ENCODE measurements at places on chromosomes 3 and 15.
A peak's percentile ranks its signal among the peaks of the same experiment; 100 is the strongest.

DNA sequence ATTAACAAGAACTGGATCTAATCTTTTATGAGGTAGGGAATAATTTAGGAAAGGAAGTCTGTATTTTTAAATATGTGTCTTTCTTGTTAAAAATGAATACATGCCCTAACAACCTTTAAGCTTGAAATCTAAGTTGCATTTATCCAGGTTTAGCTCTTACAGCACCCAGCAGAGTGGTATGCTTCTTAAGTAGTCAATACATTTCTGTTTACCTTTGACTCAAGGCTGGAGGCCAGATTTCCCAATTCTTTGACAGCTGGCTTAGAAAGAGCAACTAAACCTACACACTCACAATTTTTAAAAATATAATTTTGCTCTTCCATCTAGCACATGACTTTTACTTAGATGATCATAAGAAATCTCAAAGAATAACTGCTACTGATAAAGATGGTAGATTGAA, 148.9 kb downstream of the DPH6 start:
- H3K36me3 ChIP-seq = peaks cover 50% of the 10 kb centered on the region
- H3K27me3 ChIP-seq = no peaks in the 10 kb centered on the region
- H3K27ac ChIP-seq = no peak overlapping the region
- no peaks in the 10 kb centered on the region for H3K4me1 ChIP-seq
- ATAC-seq = no peak
- no peak overlapping the region for H3K4me3 ChIP-seq

DNA sequence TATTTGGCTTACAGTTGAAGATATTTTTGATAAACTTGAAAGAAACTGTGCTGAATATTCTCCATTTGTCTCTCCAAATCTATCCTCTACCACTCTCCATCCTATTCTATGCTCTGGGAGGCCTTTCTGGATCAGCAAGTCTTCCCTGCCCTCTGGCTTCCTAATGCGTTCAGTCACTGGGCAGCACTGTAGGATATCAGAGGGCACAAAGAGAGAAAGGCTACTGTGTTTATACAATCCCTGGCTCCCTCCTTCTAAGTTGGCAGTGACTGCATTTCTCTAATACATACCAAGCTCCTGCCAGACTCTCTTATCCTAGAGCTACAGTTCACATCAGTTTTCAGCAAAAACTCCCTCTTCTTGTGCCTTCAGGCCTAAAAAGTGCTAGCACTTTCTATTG, 102.1 kb upstream of the FHIT start:
- peaks cover 12% of the 10 kb centered on the region for H3K27me3 ChIP-seq
- peaks cover 11% of the 10 kb centered on the region for H3K4me1 ChIP-seq
- no peak for ATAC-seq

DNA sequence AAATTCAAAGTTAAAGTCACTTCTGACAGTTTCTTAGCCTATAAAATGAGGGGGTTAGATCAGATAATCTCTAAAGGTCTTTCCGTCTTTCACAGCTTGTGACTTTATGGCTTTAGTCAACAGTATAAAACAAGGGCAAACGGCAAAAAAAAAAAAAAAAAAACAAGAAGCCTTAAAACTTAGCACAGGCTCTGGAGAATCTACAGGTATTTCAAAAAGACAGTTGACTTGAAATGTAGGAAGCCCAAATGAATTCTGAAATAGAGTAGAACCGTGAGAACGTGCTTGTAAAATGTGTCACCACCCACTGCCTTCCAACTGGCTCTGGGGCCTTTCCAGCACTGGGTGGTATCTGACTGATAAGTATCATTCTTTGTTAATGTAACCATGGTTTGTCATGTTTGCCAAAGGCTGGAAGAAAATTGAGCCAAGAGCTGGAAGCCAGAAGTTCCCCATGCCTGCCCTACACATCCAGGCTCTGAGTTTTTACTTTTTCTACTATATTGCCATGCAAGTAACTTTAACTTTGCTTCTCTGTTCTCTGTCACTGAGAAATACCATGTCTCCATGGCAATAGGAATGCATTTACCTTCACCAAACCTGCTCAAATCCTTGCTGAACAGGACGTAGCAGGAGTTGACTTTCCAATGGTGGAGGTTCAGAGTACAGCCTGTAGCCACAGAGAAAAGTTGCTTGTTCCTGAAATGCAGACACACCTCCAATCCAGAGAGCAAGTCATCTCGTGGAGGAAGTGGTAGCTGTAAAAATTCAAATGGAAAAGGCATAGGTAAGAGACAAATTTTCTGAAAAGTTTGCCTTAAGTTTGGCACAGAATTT, 35.8 kb upstream of the THSD4 start:
- no peaks in the 10 kb centered on the region for H3K4me1 ChIP-seq
- peaks cover 29% of the 10 kb centered on the region for H3K27me3 ChIP-seq
- no peak for ATAC-seq
- no peak overlapping the region for H3K4me3 ChIP-seq
- H3K36me3 ChIP-seq = no peaks in the 10 kb centered on the region
- H3K27ac ChIP-seq = no peak overlapping the region

GRCh38 chr15:82186719-82187406, 75.7 kb downstream of the EFL1 start:
- H3K4me3 ChIP-seq = no peak overlapping the region
- H3K4me1 ChIP-seq = peaks cover 8% of the 10 kb centered on the region
- peak; percentile 67 for ATAC-seq
- H3K36me3 ChIP-seq = peaks cover 23% of the 10 kb centered on the region
- no peaks in the 10 kb centered on the region for H3K27me3 ChIP-seq

DNA sequence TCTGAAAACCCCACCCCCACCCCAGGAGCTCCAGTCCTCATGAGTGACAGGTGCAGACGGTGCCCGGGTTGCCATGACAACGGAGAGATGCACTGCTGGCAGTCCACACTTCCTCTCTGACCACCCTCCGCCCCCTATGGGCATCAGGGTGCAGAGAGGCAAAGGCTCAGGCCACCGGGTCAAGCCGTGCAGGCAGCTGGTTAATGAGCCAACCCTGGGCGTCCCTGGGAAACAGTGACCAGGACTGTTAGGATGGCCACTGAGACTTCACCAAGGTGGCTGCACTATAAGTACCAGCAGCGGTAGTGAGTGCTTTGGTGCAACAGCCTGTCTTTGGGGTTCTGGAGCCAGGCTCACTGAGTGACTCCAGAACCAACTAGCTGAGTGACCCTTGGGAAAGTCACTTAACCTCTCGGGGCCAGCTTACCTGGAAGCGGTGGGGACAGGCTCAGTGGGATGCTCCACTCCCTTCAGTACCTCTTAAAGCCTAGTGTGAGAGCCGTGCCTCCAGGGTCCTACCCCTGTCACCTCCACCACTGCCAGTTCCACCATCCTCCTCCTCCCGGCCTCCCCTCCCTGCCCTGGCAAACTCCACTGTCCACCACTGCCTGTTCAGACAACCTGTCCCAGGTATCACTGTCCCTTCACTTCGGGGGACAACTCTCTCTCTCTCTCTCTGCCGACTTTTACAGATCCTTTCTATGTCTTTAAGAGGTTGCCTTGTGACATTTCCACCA, 121.0 kb upstream of the PRR20G start:
- H3K4me3 ChIP-seq = no peak overlapping the region
- no peaks in the 10 kb centered on the region for H3K36me3 ChIP-seq
- no peak for ATAC-seq
- no peaks in the 10 kb centered on the region for H3K4me1 ChIP-seq
- H3K27ac ChIP-seq = no peak overlapping the region

DNA sequence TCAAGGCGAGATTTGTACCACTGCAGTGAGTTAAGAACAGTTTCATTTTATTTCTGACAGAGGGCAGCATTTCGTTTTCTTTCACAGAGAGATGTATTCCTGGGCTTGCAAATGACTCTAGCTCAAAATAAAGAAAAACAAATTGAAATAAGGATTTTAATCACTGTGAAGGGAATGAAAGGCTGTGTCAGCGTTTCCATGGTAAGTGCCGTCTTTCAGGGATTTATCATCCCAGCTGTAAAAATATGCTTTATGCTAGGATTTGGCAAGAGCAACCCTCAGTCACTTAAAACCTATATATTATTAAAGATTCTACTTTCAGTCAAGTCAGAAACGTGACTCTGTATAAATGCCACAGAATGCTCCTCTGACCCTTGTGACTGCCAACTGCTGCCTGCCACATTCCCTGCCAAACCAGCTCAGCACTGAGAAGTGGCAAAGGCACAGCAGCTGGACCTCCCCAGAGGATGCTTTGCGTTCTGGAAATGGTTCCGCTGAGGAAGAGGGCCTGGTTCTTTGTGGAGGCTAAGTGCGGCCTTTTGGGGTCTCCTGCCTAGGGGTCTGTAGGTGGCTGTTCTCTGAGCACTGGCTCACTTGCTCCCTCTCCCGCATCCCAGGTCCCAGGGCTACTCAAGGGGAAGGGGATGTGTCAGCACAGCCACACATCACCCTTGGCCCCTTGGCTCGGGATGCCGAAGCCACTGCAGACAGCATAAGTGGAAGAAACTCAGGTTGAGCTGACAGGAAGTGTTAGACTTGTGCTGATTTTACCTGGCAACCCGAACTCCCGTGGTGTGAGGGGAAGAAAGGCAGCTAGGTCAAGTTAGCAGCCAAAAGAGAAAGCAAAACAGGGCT, 56.6 kb upstream of the POMGNT2 start:
- no peak overlapping the region for H3K27ac ChIP-seq
- peaks cover 23% of the 10 kb centered on the region for H3K27me3 ChIP-seq
- no peak overlapping the region for H3K4me3 ChIP-seq
- ATAC-seq = no peak
- H3K4me1 ChIP-seq = no peaks in the 10 kb centered on the region

GRCh38 chr3:93988764-93989163, 8.8 kb downstream of the ARL13B start:
- no peaks in the 10 kb centered on the region for H3K36me3 ChIP-seq
- H3K4me1 ChIP-seq = no peaks in the 10 kb centered on the region
- H3K4me3 ChIP-seq = no peak overlapping the region
- no peak for ATAC-seq
- H3K27me3 ChIP-seq = no peaks in the 10 kb centered on the region
- no peak overlapping the region for H3K27ac ChIP-seq

DNA sequence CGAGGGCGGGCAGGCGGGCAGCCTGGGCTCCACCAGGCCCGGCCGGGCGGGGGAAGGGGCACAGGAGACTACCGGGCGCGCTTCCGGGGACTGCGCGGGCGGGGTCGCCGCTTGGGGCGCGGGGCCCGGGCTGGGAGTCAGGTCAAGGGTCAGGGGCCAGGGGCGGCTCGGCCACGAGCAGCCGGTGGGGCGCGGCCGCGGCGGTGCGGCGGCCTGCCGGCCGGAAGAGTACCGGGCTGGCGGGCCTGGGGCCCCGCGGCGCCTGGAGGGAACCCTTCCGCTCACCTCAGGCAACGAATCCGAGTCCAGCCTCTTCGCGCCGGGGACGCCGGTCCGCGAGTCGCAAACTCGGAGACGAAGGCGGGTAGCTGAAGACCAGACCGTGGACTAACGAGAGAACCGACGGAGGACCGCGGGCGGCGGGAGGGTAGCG, 225 bp downstream of the RHOA start:
- peaks cover 75% of the 10 kb centered on the region for H3K4me1 ChIP-seq
- peak overlapping the region; percentile 78 for H3K4me3 ChIP-seq
- peak overlapping the region; percentile 81 for H3K27ac ChIP-seq
- H3K27me3 ChIP-seq = no peaks in the 10 kb centered on the region
- peak; percentile 60 for ATAC-seq
- H3K36me3 ChIP-seq = peaks cover 23% of the 10 kb centered on the region

DNA sequence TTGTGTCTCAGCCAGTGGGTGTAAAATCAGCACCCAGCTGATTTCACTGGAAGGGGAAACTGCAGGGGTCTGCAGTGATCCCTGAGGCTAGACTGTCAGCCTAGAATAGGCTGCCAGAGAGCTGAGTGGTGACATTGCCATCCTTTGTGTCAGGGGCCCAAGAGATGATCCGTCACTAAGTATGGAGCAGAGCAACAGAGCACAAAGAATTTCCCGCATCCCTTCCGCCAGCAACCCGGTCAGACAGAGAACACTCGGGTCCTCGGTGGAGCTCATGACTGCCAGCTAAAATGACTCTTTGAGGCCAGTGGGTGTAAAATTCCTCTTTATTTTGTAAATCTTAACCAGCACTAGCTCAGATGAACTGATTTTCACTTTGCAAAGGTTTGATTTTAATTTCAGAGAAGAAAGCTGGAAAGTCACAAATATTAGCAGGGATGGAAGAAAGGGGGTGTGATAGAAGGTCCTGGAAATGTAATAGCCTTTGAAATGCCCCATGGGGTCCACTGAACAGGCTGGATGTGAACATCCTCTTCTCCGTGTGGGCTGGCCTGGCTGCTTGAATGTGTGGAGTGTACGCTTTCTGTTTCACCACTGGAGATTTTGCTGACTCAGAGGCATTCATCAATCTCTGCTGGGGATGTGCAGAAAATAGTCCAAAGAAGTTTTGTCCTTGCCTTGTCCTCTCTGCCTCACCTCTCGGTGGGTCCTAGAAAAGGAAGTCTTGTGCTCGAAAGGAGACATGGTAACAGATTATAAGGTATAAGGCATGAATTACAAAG, 138.8 kb downstream of the SV2B start:
- no peaks in the 10 kb centered on the region for H3K4me1 ChIP-seq
- H3K27me3 ChIP-seq = peaks cover 20% of the 10 kb centered on the region
- no peak overlapping the region for H3K27ac ChIP-seq

- H3K27me3 ChIP-seq = peaks cover 47% of the 10 kb centered on the region
- no peak overlapping the region for H3K4me3 ChIP-seq
- H3K27ac ChIP-seq = no peak overlapping the region
- no peaks in the 10 kb centered on the region for H3K4me1 ChIP-seq
- no peaks in the 10 kb centered on the region for H3K36me3 ChIP-seq
- no peak for ATAC-seq
Observed at GRCh38 chr3:24829011-24829581, 334.4 kb upstream of the THRB start.

All from stimulated activated memory B cell treated with anti-CD40 and anti-IgM and Interleukin-4, amounts not matched to agents 10 μg/mL and 1 μg/mL and 100 μg/mL, for 72 hours (primary cell).